Tibial nerve (tissue), 4 donors: ENCODE measurements at places on chromosomes 4 and X. TPM values are rescaled to one million over a fixed set of nuclear protein-coding genes. Genes with fewer than 3 reads are reported as not detected.

RNF175 gene
- total RNA-seq = not detected

DNA sequence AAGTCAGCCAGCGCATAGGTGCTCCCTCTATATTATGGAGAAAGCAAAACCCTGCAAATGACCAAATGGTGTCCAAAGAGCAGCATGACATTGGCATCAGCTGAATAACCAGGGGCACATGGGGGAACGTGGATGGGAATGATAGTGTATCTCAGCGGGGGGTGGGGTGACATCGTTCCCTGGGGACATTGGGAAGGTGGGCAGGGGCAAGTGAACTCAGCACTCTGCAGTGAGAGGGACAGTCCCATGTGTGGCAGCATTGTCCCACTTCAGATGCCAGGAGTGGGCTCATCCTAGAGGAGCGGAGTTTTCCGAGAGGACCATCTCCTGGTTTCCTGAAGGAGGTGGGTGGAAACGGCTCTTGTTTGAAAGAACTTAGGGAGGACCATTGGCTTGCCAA lies 64.8 kb downstream of the NELFA start:
- DNase-seq = no peak
- no peaks in the 10 kb centered on the region for H3K36me3 ChIP-seq
- H3K27me3 ChIP-seq = no peaks in the 10 kb centered on the region
- no peak overlapping the region for H3K4me3 ChIP-seq
- H3K4me1 ChIP-seq = no peaks in the 10 kb centered on the region

- H3K27ac ChIP-seq = no peak overlapping the region
- no peaks in the 10 kb centered on the region for H3K4me1 ChIP-seq
These were observed 323.3 kb downstream of the ASMT start for GRCh38 chrX:1938190-1938589.

DNA sequence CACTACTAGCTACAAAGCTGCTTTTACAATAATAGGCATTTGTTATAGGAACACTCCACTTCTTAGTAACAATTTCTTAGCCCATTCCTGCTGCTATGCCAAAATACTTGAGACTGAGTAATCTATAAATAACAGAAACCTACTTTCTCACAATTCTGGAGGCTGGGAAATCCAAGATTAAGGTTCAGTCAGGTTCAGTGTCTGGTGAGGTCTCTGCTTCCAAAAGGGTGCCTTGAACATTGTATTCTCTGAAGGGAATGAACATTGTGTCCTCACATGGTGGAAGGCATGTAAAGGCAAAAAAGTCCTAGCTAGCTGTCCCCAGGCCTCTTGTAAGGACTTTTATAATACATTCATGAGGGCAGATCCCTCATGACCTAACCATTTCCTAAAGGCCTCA lies 7.0 kb downstream of the SLC9B1 start:
- H3K4me3 ChIP-seq = no peak overlapping the region
- H3K4me1 ChIP-seq = peaks cover 13% of the 10 kb centered on the region
- H3K27ac ChIP-seq = peak overlapping the region; percentile 78
- no peaks in the 10 kb centered on the region for H3K36me3 ChIP-seq
- H3K27me3 ChIP-seq = no peaks in the 10 kb centered on the region

- H3K27ac ChIP-seq = no peak overlapping the region
- DNase-seq = no peak
- no peaks in the 10 kb centered on the region for H3K36me3 ChIP-seq
- H3K4me3 ChIP-seq = no peak overlapping the region
- H3K4me1 ChIP-seq = no peaks in the 10 kb centered on the region
These were observed 102.4 kb upstream of the TMLHE start for GRCh38 chrX:155715141-155715540.

UGT8 gene
- 75.1 TPM for total RNA-seq

- peaks cover 14% of the 10 kb centered on the region for H3K4me1 ChIP-seq
- no peak overlapping the region for H3K27ac ChIP-seq
- no peaks in the 10 kb centered on the region for H3K36me3 ChIP-seq
- DNase-seq = no peak
- no peak overlapping the region for H3K4me3 ChIP-seq
- H3K27me3 ChIP-seq = no peaks in the 10 kb centered on the region
These were observed 14.2 kb downstream of the RNF175 start for GRCh38 chr4:153745651-153746050.

DNA sequence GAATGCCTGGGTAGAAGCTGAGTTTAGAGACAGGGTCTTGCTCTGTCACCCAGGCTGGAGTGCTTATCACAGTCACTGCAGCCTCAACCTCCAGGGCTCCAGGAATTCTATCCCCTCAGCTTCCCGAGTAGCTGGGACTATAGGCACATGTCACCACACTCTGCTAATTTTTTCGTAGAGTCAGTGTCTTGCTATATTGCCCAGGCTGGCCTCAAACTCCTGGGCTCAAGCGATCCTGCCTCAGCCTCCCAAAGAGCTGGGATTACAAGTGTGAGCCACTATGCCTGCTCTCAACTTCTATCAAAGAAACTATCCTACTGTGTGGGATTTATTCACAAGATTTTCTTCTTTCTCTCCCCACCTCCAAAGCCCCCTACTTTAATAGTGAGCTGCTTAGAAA lies 15.7 kb downstream of the MAPK10 start:
- no peaks in the 10 kb centered on the region for H3K4me1 ChIP-seq
- no peaks in the 10 kb centered on the region for H3K27me3 ChIP-seq
- no peak overlapping the region for H3K4me3 ChIP-seq
- DNase-seq = no peak

EPGN gene
- total RNA-seq = not detected

GRCh38 chrX:10582945-10583344 lies 37.4 kb downstream of the MID1 start:
- no peak for DNase-seq
- no peak overlapping the region for H3K27ac ChIP-seq
- no peaks in the 10 kb centered on the region for H3K36me3 ChIP-seq
- H3K4me1 ChIP-seq = peaks cover 6% of the 10 kb centered on the region
- H3K27me3 ChIP-seq = no peaks in the 10 kb centered on the region

GRCh38 chr4:174882317-174882992 lies 35.7 kb upstream of the ADAM29 start:
- no peak for DNase-seq
- H3K36me3 ChIP-seq = no peaks in the 10 kb centered on the region
- H3K27me3 ChIP-seq = no peaks in the 10 kb centered on the region

DNA sequence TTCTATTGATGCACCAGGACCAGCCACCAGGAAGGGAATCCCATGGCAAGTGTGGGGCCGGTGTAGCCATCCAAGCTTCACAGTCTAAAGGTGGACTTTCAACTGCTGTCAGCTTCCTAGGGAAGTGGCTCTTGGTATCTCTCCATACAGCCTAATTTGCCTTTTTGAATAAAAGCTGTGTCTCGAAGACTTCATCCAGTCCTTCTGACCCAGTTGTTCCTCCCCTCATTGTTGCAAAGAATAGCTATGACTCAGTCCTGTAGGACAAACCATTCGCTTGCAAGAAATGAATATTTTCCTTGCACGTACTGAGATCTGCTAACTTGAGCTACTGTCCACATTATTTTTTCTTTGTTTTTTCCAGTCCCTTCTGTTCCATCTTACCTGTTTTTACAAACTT lies 145.1 kb upstream of the CTSO start:
- H3K36me3 ChIP-seq = no peaks in the 10 kb centered on the region
- no peak overlapping the region for H3K4me3 ChIP-seq

DNA sequence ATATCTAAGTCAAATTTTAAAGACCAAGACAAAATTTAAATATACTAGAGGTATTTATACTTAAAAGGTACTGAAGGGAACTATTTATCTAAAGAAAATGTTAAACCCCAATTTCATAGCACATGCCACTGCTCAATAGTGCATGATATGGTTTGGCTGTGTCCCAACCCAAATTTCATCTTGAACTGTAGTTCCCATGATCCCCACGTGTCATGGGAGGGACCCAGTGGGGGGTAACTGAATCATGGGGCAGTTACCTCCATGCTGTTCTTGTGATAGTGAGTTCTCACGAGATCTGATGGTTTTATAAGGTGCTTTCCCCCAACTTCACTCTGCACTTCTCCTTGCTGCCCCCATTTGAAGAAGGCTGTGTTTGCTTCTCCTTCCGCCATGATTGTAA lies 32.3 kb downstream of the MAML3 start:
- H3K27me3 ChIP-seq = no peaks in the 10 kb centered on the region
- H3K36me3 ChIP-seq = no peaks in the 10 kb centered on the region
- H3K4me3 ChIP-seq = no peak overlapping the region
- H3K4me1 ChIP-seq = no peaks in the 10 kb centered on the region
- no peak overlapping the region for H3K27ac ChIP-seq

- DNase-seq = no peak
- H3K36me3 ChIP-seq = no peaks in the 10 kb centered on the region
- H3K27ac ChIP-seq = no peak overlapping the region
- peaks cover 76% of the 10 kb centered on the region for H3K27me3 ChIP-seq
- no peak overlapping the region for H3K4me3 ChIP-seq
These were observed 108.9 kb upstream of the NKX1-1 start for GRCh38 chr4:1515156-1515555.

DNA sequence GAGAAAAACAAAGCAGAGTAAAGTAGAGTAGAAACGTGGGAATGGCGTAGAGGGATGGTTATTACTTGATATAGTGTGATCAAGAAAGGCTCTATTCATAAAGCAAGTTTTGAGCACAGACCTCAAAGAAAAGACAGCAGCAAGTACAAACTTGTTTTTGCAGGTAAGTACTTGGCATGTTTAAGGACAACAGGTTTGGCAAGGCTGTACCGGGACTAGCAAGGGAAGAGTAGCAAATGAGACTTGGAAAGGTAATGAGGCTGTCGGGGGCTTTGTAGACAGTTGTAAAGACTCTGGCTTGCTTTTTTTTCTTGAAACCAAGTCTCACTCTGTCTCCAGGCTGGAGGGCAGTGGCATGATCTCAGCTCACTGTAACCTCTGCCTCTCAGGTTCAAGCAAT lies 40.9 kb downstream of the NEK1 start:
- no peak overlapping the region for H3K27ac ChIP-seq
- no peak for DNase-seq
- H3K4me1 ChIP-seq = no peaks in the 10 kb centered on the region
- H3K4me3 ChIP-seq = no peak overlapping the region
- H3K27me3 ChIP-seq = no peaks in the 10 kb centered on the region

NLGN3 gene
- 19.2 TPM for total RNA-seq
